ENCODE measurements at places on chromosomes 12 and 14. TPM values are rescaled to one million over a fixed set of nuclear protein-coding genes. Genes with fewer than 3 reads are reported as not detected.
A peak's percentile ranks its signal among the peaks of the same experiment; 100 is the strongest.

GRCh38 chr12:13205809-13206559, 9.5 kb downstream of the EMP1 start:
- DNase-seq: peak; percentile 47

Gene CACNA2D4
- total RNA-seq: 2.1 TPM

Gene HOXC13
- total RNA-seq: not detected

- DNase-seq: no peak
Measured at GRCh38 chr12:6145564-6145963, 21.1 kb upstream of the VWF start.

- DNase-seq: no peak
Measured at GRCh38 chr12:115437061-115437567, 753.1 kb upstream of the TBX3 start.

Gene IRF2BPL
- total RNA-seq: 35.2 TPM

DNA sequence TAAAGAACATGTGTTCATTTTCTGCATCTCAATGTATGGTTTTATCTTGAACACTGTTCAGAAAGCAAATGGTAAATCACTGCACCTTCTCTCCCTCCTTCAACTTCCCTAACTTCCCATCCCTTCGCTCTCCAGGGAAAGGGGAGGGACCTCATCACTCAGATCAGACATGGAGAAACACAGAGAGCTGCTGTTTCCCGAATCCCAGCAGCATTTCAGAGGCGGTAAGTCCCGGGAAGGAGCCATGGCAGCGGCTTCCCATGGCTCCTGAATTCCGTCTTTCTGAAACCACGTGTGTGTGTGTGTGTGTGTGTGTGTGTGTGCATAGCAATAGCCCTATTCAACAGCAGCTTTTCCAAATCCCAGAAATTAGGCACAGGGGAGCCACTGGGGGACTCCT, 125.4 kb upstream of the TMCC3 start:
- DNase-seq: no peak

DNA sequence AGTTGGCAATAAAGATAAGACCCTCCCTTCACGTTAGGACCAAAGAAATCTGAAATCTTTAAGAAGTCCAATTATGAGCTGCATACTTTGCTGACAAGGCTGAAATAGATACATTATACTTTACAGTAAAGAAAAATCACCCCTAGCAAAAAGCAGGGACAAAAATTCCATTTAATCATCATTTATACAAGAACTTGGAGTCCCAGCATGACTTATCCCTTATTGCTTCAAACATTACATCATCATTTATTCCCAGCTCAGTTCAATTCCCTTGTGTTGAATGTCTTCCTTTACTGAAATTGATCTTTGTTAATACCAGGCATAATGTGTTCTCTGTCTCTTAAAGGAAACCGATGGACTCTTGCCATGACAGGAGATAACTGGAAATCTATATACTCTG, 449.6 kb upstream of the CCDC196 start:
- DNase-seq: no peak

GRCh38 chr12:61521258-61521657, 738.9 kb upstream of the USP15 start:
- no peak for DNase-seq

All from activated naive CD4-positive, alpha-beta T cell treated with anti-CD3 and anti-CD28 coated beads for 36 hours (primary cell).